ENCODE measurements at places on chromosomes 16 and 17.

- DNase-seq, result peak; percentile 75
These were observed 94.2 kb downstream of the NTN1 start for GRCh38 chr17:9115214-9116191.

DNA sequence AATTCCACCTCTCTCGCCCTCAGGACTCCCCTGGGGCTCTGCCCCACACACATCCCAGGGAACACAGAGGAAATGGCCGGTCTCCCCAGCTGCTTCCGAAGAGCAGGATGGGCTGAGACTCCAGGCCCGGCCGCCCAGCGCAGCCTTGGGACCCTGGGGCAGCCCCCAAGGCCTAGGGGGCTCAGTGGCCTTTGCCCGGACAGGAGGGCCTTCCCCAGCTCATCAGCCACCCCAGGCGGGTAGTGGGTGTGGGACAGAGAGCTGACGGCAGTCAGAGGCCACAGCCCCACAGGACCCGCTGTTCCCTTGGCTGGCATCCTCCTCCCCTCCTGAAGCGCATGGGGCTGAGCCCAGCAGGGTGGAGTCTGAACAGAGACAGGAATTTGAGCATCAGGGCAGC lies 6.2 kb upstream of the CBFA2T3 start:
- DNase-seq, result no peak

GRCh38 chr16:51538707-51539498 lies 387.8 kb upstream of the SALL1 start:
- DNase-seq, result no peak

GRCh38 chr16:89903908-89904515 lies 14.7 kb upstream of the MC1R start:
- no peak for DNase-seq

- DNase-seq, result peak; percentile 73
These were observed 29.0 kb downstream of the KDM8 start for GRCh38 chr16:27232061-27232900.

- no peak for DNase-seq
These were observed 54.7 kb upstream of the PVALEF start for GRCh38 chr17:81110488-81111040.

DNA sequence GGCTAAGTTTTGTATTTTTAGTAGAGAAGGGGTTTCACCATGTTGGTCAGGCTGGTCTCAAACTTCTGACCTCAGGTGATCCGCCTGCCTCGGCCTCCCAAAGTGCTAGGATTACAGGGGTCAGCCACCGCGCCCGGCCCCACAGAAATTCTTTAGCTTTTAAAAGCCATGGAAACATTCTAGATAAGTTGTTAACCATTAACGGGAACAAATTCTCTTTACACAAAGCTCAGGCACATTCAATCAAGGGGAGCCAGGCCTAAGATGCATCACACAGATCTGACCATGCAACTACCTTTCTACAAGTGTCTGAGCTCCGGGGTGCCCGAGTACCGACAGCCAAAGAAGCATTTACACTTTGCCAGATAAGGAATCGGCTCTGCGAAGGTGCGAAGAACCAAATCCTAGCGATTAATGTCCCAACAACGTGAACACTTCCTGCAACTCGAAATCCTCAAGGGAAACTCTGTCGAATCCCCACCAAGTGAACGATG lies 1.0 kb downstream of the EMC8 start:
- DNase-seq, result no peak

DNA sequence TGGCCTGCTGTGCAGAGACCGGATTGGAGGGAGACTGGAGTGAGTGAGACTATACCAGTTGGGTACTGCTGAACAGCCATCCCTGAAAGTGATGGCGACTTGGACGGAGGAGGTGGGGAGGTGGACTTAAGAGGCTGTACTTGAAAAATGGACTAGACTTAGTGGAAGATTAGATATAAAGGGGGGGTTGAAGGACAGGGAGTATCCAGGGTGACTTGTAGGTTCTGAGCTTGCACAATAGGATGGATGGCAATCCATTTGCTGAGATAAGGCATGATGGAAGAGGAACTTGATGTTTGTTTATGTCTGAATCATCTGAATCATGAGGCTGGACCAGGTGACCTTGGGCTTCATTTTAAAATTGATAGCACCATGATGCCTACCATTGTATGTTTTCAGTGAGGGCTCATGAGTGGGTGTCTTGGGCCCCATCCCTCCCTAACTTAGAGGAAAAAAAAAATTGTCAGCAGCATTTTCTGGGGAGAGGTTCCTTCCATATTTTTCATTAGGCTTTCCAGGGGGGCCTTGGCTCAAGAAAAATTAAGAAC lies 41.2 kb downstream of the PRKCA start:
- DNase-seq, result no peak

- no peak for DNase-seq
These were observed 5.2 kb downstream of the SLFN11 start for GRCh38 chr17:35368081-35368830.

DNA sequence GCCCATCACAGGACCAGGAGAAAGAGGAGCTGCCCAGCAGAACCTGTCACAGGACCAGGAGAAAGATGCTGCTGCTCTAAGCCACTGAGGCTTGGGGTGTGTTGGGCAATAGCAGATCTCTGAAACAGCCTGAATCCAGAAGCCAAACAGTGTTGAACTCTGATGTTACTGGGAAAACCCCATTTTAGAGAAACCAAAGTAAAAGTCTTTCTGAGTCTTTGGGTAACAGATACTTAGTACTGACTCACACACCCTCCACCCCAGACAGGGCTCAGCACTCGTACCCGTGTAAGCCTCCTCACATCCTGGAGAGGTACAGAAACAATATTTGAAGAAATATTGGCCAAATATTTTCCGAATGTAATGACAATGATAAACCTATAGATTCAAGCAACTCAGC lies 82.8 kb upstream of the GNG13 start:
- DNase-seq, result no peak

DNA sequence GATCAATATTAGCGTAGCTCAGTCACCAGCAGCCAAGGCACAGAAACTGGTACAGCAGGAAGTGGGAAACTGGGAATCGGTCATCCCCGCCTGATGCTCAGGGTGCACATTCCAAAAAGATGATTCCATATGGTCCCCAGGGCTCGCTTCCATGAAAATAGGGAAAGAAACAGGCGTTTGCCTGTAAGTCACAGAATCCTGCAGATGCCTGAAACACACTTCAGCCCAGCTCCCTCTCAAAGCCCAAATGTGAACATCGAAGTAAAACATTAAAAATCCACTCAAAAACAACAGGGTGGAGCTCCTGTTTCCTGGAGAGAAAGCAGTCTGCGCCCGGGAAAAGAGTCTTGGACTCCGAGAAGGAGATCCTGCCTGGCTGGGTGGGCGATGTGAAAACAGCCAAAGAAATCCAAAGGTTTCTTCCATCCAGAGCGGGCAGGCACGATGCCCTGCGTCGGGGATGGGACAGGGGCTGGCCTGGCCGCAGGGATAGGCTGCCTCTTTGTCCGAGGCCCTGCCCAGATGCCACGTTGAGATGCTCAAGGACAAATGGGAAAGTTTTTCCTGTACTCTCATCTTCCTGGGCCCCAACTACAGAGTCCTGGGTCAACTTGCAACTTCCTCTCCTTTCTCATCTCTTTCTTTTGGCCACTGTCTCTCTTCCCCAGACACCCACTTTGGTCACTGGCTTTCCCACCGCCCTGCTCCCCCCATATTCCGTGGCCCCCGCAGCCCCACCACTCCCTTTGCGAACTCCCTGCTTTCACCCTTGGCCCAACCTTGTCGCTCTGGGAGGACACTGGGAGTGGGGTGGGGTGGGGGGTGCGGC lies 743 bp downstream of the WIPI1 start:
- no peak for DNase-seq

GRCh38 chr17:40323391-40324381 lies 14.7 kb downstream of the RARA start:
- peak; percentile 90 for DNase-seq

- peak; percentile 89 for DNase-seq
These were observed at the start of gene OSBPL7 for GRCh38 chr17:47821424-47822391. TSS of gene OSBPL7 (minus strand) at chr17:47821794. CDS start at chr17:47820278, 1,516 bp downstream.

GRCh38 chr17:58677194-58677880 lies 14.5 kb downstream of the TEX14 start:
- no peak for DNase-seq

GRCh38 chr17:78748048-78748729 lies 33.9 kb downstream of the CYTH1 start:
- DNase-seq, result peak; percentile 80

DNA sequence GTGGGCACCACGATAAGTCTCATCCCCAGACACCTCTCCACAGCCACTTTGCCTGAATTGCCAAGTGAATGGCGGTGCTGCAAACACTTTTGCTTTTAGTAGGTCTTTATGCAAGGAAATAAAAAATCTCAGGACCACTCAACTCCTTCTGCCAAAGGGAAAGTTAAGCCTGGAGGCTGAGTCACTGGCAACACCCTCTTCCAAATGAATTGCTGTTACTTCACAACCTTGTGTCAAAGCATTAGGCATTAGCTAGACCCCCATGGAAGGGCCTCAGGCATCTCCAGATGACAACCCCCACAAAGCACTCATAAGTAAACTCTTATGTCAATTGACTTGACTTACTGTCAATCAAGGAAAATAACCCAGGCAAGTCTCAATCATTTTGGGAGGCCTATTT lies 43.0 kb downstream of the RNF112 start:
- DNase-seq, result no peak

- no peak for DNase-seq
These were observed 20.1 kb downstream of the MYBBP1A start for GRCh38 chr17:4534928-4535666.

- no peak for DNase-seq
These were observed 470 bp downstream of the KRT23 start for GRCh38 chr17:40936976-40937375.

DNA sequence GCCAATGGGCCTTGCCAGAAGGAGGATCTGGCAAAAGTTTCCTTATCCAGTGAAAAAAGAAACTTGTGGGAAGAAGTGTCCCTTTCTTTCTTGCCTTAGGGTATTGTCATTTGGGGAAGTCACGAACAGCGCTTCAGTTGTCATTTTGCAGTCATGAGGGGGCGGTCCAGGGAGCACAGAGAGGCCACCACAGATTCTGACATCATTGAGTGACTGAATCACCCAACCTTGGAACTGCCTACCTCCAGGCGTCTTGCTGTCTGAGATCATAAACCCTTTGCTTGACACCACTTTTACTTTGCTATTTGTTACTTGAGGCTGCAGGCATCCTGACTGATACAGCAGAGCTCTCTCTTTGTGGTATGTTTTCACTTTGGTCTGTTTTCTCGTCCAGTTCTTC lies 3.1 kb upstream of the WSCD1 start:
- DNase-seq, result no peak

DNA sequence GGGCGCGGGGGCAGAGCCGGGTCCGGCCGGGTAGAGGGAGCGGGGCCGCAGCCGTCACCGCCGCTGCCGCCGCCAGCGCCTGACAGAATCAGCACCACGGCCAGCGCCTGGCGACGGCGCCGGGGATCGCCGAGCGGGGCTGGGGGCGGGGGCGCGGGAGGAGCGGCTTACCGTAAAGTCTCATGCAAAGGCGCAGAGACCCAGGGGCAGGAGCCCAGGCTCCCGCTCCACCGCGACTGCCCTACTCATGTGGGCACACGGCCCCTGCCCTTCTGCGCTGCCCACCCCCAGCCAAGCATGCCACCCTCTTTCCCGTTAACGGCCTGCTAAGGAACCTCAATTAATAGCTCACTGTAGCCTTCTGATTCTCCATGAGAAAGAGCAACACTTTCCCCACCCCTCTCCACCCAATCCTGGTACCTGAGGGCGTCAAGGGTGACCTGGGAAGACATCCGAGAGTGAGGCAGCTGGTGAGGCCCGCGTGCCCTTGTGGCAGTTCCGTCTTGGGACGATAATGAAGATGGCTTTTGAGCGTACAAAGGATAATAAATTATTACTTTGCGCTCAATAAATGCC lies at the start of gene SEZ6:
TSS of gene SEZ6 (minus strand) at position 98 of the 576 bp plus-strand sequence. CDS start 164 bp downstream, outside the sequence.
- peak; percentile 86 for DNase-seq

GRCh38 chr17:32516450-32516849 lies 29.7 kb downstream of the CDK5R1 start:
- DNase-seq, result no peak

DNA sequence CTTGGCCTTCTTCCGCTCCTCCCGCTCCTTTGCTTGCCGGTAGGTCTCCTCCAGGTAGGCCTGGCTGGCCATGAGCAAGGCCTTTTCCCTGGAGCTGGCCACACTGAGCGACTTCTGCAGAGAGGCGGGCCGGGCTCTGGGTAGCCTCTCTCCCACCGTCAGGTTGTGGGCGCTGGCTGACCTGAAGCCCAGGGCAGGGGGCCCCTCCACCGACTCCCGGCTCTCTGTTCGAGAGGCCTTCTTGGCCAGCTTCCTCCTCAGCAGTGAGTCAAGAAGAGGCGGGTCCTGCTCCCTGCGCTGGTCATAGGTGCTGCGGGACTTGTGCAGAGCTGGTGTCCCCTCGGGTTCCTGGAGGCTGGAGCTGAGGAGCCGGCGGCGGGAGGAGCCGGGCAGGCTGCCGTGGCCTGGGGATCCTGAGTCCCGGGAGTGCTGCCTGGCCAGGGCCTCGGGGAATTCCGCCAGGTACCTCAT lies 12.8 kb downstream of the GPR179 start:
- peak; percentile 53 for DNase-seq

GRCh38 chr17:70796757-70797156 lies 627.4 kb downstream of the KCNJ2 start:
- no peak for DNase-seq

- peak; percentile 75 for DNase-seq
These were observed 39.0 kb upstream of the AKAP1 start for GRCh38 chr17:57045868-57046704.

GRCh38 chr17:38705803-38706504 lies 881 bp downstream of the MLLT6 start:
- peak; percentile 81 for DNase-seq

GRCh38 chr17:59506894-59507726 lies 58.3 kb upstream of the DHX40 start:
- no peak for DNase-seq

- peak; percentile 71 for DNase-seq
These were observed 2.1 kb downstream of the NHERF1 start for GRCh38 chr17:74750327-74751069.

GRCh38 chr17:2508035-2508434 lies 3.7 kb downstream of the METTL16 start:
- DNase-seq, result no peak

GRCh38 chr17:75737133-75737962 lies 16.1 kb downstream of the ITGB4 start:
- no peak for DNase-seq

DNA sequence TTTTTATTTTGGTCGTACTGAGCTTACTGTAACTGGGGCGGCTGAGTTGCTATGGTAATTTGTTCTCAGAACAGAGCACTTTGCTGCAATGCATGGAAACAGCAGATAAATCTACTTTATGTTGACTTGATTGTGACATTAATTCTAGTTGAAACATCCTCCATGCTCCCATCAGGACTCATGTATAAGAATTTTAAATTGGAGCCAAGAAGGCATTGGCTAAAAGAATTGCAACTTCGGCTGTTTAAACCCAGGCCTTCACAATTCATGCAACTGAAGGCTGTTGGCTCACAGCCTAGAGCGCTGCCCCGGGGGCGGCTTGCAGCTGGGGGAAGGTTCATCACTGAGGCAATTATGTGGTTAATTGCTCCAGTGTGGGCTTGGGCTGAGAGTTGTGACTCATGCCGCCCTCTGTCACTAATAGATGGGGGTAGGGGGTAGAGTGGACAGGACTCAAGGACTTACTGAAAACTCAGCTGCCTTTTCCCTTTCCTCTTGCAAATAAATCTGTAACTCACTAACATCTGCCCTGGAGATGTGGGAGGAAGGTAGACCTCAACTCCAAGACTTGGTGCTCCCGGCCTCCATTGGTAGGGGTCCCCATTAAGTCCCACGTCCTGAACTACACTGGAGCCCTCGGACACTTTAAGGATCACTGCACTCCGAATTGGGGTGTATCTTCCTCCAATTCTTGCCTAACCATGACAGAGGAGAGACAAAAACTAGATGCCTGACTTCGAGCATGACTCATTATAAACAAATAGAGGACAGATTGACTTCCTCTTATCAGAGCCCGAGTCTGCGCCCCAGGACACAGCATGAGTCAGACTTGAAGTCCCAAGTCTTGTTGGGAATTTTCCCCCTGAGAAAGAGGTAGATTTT lies 37.5 kb downstream of the ERCC4 start:
- DNase-seq, result peak; percentile 67
